ENCODE measurements at places on chromosomes 2 and 18. TPM values are rescaled to one million over a fixed set of nuclear protein-coding genes. Genes with fewer than 3 reads are reported as not detected.

The ASTL gene
- not detected for polyA plus RNA-seq

The NT5DC4 gene
- polyA plus RNA-seq, result not detected

The SERPINB12 gene
- not detected for polyA plus RNA-seq

The LRRC30 gene
- polyA plus RNA-seq, result not detected

The FAM237A gene
- not detected for polyA plus RNA-seq

The KCNG2 gene
- not detected for polyA plus RNA-seq

The C2orf72 gene
- polyA plus RNA-seq, result 2.6 TPM

The PSMD14 gene
- polyA plus RNA-seq, result 55.8 TPM

The FLACC1 gene
- not detected for polyA plus RNA-seq

The FSIP2 gene
- 0.22 TPM for polyA plus RNA-seq

GRCh38 chr18:32714571-32715148 is 58.2 kb downstream of the KLHL14 start:
- peak; percentile 94 for DNase-seq

- no peak for DNase-seq
These were observed 361.2 kb downstream of the LRRTM4 start for GRCh38 chr2:77161009-77161408.

DNA sequence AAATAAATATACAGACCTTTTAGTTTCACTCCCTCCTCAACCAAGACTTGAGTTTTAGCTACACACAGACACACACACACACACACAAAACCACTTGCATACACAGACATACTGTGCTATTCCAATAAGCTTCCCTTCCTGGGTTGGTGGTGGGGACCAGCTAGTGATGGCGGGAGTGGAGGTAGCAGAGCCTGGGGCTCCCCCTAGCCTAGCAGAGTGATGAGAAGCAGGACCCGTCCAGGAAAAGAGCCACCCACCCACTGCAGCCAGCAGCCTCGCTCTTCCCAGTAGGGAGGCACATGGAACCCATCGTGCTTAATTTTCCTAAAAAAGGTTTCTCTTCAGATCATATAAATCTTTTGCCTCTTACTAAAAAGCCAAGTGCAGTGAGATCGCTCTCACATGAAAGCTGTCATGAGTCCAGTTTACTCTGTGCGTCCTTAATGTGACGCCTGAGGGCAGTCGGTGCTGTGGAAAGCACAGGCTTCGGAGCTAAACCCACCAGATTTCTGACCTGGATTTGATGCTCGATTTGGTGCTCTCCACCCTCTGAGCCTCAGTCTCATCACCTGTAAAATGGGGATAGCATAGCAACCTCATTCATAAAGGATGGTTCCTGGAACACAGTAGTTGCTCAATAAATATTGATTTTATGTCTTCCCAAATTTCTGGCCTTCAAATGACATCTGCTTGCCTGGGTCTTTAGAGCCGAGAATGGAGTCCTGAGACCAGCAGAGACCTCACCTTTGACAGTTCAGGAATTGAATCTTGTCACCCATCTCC is 60.1 kb upstream of the YWHAQ start:
- DNase-seq, result no peak

DNA sequence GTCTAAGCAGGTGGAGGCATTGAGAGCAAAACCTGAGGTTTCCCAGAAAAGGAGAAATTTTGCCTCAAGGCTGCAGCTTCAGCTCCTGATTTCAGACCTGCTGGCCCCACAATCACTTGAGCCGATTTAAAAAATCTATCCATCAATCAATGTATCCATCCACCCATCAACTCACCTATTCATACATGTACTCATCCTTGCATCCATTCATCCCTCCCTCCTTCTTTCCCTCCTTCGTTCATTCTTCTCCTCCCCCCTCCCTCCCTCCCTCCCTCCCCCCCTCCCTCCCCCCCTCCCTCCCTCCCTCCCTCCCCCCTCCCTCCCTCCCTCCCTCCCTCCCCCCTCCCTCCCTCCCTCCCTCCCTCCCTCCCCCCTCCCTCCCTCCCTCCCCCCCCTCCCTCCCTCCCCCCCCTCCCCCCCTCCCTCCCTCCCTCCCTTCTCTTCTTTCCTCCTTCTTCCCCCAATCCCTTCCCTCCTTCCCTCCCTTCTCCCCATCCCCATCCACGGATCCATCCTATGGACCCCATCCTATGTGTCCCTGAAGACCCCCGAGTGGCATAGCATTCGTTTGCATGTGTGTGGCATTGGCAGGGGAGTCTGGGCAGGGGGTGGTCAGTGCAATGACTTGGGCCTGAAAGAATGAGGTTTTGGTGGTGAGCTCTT is 6.1 kb upstream of the PXDN start:
- DNase-seq, result no peak

- DNase-seq, result no peak
These were observed 42.3 kb upstream of the RMND5A start for GRCh38 chr2:86677816-86678215.

DNA sequence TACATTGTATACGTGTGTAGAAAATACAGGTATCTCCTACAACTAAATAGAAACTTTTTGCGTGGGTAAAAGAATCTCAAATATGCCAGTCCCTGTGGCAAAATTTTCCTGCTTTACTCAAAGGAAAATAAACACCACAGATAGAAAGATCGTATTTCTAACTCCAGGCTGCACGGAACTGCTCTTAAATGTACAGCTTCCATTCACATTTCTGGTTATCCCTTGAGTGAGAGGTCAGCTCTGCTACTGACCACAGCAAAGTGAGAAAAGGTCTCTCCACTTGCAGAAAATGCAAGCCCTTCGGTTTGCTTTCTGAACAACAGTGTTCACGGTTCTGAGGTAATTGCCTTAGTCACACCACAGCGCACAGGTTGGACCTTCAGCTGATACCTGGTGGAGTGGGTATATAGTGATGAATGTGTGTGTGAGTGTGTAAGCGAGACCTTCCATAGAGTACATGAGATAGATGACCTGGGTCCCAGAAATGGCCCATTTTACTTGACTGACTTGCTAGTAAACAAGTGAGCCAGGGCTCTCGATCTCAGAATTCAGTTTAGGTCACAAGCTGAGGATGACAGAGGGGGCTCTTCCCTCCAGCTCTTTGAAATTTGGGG is 52.1 kb downstream of the ALPK2 start:
- no peak for DNase-seq

DNA sequence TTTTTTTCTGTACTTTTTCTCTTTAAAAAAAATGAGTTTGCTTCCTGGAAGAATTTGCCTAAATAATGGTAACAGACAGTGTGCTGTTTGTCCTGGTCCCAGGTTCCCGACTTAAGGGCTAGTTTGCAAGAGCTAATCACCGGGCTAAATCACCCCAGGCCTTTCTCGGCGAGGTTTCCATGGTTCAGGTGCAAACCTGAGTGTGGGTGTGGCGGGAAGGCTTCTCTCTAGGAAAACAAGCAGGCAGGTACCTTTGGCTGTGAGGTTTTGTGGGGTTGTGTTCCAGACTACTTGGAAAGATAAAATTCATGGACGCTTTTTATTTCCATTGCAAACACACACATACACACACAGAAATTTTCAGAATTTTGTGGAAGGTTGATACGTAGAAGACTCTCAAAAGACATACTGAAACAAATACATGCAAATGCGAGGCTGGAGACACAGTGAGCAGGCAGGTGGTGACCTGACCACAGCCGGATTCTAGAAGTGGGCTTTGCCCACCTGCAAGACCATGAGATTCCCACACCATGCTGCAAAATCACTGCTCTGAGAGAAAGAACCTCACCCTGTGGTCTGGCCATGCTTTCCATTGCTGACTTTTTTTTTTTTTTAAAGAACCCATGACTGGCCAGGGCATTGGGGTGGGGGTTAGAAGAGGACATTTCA is 815 bp downstream of the CNDP1 start:
- peak; percentile 67 for DNase-seq

GRCh38 chr2:108409768-108410167 is 32.0 kb downstream of the SULT1C4 start:
- no peak for DNase-seq

- DNase-seq, result no peak
These were observed 122.8 kb upstream of the L3MBTL4 start for GRCh38 chr18:6537475-6537874.

DNA sequence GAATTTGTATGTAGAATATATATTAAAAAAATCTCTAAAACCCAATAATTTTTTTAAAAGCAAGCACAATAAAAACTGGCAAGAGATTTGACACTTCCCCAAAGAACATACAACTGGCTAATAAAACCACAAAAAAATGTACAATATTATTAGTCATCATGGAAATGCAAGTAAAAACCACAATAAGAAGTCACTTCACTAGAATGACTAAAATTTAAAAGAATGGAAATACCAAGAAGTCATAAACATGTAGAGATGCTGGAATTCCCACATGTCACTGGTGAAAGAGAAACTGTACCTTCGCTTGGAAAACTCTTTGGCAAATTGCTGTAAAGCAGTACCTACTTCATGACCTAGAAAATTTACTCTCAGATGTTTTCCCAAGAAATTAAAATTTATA is 43.4 kb upstream of the KYNU start:
- no peak for DNase-seq

- DNase-seq, result no peak
These were observed 1049.2 kb upstream of the ZEB2 start for GRCh38 chr2:145569108-145569507.

- no peak for DNase-seq
These were observed 87.2 kb downstream of the NRP2 start for GRCh38 chr2:205769495-205769850.

DNA sequence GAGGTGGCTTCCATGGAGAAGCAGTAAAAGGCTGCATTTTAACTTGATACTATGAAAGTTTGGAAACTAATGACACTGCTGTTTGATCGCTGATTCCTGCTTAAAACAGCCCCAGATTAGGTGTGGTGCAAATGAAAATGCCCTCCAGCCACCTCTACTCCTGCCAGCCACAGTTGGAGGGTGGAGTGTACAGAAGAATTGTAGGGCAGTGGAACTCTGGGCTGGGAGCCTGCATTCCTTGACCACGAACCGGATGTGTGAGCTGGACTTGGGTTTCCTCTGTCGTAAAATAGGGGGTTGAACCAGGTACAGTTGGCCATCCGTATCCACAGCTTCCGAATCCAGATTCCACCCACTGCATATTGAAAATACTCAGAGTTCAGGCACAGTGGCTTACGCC is 84.6 kb upstream of the RFX8 start:
- DNase-seq, result peak; percentile 57

DNA sequence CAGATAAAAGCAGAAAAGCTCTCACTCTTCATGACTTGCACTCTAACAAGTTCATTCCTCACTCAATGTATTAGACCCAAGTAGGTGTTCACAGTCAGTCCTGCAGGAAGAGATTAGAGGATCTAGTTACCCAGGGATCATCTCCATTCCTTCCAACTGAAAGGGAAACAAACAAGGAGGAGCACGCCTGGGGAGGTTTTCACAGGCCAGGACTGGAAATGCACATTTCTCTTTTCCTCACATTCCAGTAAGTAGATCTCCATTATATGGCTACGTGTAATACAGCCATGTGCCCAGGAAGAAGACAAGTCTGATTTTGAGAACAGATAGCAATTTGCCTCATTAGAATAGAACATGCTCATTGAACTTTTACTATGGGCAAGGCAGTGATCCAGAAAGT is 1132.2 kb upstream of the FAM98A start:
- no peak for DNase-seq

DNA sequence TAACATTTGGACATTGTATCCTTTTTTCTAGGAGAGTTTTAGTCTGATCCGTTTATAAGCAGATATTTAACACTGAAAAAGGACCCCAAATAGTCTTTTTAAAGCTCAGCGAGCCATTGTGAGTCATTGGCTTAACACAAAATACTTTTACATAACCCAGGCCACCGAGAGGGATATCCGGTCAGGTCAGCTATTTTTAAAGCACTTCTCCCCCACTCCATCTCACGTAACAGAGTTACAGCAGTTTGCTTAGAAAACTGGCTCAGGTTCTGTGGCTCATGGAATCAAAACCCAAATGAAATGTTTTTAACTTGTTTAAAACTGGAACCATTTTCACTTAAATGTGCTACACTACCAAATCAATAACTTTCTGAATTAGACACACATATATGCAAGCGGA is 23.9 kb downstream of the COL4A3 start:
- DNase-seq, result no peak

- no peak for DNase-seq
These were observed 212.0 kb upstream of the NABP1 start for GRCh38 chr2:191465766-191466420.

DNA sequence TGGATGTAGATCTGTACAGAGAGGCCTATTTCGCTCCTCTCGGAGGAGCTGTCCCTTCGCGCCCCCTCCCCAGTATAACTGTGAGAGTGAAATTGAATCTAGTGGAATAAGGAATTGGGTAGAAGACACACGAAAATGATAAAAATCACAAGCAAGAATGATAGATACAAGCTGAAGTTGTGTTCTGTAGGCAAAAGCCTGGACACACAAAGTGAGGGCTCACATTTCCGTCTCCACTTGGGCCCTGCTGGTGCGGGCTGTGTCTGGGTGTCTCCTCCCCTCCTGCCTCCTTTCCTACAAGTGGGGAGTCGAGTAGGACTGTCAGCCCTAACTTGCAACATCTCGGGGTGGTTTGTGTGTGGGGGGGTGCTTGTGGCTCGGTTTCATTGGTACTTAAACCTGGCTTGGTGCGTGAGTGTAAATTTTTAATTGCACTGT is 457 bp upstream of the SP9 start:
- DNase-seq, result no peak

DNA sequence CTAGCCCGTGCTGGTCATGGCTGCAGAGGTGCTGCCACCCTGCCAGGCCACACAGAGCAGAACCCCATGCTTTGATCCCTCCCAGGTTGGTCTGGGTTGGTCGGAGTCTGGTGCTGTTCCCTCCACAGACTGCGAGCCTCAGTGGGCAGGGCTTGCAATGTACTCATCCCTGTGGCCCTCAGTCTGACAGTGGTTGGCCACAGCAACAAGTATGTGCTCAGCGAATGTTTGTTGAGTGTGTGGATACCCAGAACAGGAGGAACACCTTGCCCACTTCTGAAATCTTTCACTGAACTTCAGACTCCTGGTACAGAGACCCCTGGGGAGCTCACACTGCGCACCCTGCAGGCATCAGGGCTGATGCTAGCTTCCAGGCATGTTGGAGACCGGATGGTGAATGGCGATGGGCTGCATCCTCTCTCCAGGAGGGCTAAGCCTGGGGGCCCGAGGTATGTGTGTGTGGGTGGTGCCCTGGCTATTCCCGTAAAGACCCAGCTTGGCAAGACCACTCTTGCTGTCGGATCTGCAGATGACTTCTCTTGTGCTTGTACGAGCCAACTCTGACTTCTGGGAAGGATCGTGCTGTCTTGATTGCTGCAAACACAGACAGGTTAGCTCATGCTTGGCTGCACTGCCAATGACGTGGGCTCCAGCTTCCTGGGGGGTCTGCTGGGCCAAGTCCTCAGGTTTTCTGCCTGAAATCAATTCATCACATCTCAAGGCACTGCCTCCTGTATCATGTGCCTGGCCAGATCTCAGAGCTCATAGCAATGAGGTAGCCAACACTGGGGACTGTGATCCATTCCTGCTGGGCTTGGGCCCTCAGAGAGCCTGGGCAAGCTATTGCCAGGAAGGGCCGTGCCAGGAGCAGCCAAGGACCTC is 43.7 kb downstream of the RHOB start:
- DNase-seq, result no peak
